ENCODE measurements at places on chromosomes 7 and 10.

- no peak for DNase-seq
Measured at GRCh38 chr10:61554925-61555324, 101.7 kb upstream of the TMEM26 start.

DNA sequence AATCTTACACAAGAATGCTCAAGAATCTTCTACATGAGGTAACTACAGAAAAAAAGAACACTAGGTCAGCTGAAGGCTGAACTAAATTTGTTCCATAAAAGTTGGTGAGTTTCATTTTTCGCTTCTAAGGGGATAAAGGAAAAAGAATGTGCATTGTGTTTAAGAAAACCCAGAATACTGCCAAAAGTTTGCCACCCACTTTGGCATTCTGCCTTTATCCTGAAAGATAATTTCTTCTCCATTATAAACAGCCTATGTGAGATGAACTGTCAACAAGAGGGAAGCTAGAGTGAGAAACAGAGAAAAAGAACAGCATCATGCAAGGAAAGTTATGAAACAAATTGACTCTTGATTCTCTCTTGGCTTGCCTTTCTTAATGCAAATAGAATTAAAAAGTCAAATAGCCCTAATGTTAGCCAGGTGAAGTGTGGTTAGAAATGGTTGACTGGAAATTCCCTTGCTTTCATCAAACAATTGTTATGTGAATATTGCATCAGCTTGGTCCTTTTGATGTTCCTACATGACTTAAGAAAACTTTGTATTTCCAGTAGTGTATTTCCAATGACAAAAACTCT is 25.8 kb downstream of the STEAP1 start:
- DNase-seq, result no peak

DNA sequence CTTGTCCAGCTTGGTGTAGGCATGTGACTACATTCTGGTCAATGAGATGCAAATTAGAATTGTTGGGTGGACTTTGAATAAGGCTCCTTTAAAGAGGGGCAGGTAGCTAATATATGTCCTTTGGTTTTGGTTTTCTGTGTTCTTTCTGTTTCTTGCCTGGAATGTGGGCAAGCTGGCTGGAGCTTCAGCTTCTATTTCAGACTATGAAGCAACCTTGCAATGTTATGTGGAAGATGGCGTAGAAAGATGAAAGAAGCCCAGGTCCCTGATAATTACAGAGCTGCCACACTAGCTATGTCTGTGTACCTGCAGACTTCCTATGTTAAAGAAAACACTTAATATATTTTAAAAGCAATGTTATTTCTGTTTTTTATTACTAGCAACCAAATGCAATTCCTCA is 46.2 kb downstream of the NEURL1 start:
- no peak for DNase-seq

- no peak for DNase-seq
Measured at GRCh38 chr7:46127814-46128213, 206.7 kb upstream of the IGFBP3 start.

- no peak for DNase-seq
Measured at GRCh38 chr10:100186253-100187212, 704 bp upstream of the ERLIN1 start.

GRCh38 chr10:76248649-76249200 is 817.3 kb downstream of the LRMDA start:
- DNase-seq, result no peak

GRCh38 chr10:33550811-33551210 is 216.3 kb upstream of the NRP1 start:
- no peak for DNase-seq

DNA sequence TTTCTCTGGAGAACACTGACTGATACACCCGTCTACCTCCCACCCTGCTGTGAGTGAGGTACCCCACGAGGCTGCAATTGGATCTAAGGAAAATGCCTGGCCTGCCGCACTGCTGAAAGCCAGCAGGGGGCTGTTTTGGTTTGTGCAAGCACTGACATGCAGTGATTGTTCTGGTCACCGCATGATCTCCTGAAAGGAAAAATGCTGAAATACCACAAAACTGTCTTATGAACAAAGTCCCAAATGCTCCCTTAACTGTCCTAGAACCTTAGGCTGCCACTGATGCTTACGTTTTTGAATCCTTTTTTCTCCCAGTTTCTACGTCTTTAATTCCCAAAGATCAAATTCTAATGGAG is 132.7 kb downstream of the JCAD start:
- no peak for DNase-seq

- DNase-seq, result no peak
Measured at GRCh38 chr7:46854958-46855473, 726.9 kb downstream of the TNS3 start.

- no peak for DNase-seq
Measured at GRCh38 chr7:123220396-123220795, 20.6 kb upstream of the SLC13A1 start.

DNA sequence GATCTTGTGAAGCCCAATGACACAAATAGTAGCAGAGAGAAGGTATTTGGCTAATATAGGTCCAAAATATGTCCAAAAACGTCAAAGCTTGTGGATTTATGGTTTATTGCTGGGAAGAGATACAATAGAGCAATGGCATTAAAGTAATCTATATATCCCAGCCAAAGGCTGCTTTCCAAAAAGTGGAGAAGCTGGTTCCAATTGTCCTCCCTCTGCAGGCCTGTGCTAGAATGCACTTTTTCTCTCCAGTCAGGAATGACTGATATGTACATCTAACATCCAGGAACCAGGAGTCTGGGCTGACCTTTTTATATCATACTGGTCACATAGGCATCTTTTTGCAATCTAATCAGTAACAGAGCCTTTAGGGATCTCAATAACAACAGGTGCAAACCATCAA is 167.1 kb upstream of the FAM3C start:
- DNase-seq, result no peak

GRCh38 chr7:99923200-99923599 is 3.9 kb upstream of the TRIM4 start:
- DNase-seq, result no peak

DNA sequence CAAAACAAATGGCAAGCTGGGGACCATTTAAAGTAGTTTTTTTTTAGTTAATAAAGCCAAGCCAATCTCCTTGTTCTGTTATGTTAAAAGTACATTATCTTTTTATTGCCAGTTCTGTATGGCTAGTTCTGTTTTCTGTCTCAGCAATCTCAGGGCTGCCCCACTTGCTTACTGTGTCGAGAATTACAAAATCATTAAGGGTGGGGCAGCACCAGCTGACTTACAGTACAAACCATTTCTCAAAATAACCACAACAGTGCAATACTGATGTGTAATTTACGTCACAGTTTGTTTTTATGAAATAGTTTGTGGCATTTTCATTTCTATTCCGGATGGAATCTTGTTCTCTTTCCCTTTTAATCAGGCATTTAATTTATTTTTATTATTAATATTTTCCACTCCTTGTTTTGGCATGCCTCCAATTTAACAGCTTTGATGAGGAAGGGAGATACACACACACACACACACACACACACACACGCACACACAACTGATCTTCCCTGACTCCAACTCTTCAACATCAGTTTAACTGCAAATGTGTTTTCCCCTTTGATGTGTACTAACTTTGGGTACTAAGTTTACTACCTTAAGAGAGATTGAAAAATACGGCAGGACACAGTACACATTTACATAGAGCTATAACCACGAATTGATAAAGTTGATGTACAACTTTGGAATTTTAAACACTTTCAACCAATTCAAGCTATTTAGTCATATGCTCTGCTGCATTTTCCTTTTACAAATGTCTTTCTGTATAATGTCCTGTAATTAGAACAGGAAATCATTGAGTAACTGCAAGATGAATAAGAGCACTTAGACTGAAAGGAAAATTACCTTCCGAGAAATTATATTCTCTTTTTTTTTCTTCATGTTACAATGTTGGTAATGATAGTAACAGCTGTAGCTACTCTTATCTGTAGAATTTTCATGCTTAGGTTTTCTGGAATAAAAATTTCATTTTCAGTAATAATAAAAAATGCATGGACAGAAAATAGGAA is 91.5 kb downstream of the ARID5B start:
- DNase-seq, result no peak

- DNase-seq, result no peak
Measured at GRCh38 chr7:133258174-133258573, 5.3 kb downstream of the EXOC4 start.

- no peak for DNase-seq
Measured at GRCh38 chr10:88095223-88095721, 231.8 kb downstream of the PTEN start.

DNA sequence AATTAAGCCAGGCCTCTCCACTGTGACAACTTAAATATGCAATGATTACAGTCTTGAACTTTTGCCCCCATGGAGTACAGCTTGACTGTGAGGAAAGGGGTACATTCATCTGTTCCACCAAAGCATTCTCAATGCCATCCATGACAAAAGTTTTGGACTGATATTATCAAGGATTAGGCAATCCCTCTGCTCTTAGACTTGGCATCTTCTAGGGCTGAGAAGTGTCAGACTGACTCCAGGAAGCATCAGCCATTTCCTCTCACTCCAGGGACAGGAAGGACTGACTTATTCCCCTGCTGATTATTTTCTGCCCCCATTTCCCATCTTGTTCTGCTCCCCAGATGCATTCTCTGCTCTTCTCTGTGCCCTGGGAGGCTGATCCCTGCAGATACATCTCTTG is 69.7 kb downstream of the ZNF365 start:
- no peak for DNase-seq

- no peak for DNase-seq
Measured at GRCh38 chr7:39691821-39692220, 68.4 kb downstream of the RALA start.

GRCh38 chr7:24505968-24506367 is 67.3 kb upstream of the PALS2 start:
- DNase-seq, result no peak

- peak; percentile 50 for DNase-seq
Measured at GRCh38 chr7:104156842-104157277, 51.0 kb downstream of the ORC5 start.

GRCh38 chr10:16809074-16809718 is 8.0 kb downstream of the RSU1 start:
- DNase-seq, result no peak

DNA sequence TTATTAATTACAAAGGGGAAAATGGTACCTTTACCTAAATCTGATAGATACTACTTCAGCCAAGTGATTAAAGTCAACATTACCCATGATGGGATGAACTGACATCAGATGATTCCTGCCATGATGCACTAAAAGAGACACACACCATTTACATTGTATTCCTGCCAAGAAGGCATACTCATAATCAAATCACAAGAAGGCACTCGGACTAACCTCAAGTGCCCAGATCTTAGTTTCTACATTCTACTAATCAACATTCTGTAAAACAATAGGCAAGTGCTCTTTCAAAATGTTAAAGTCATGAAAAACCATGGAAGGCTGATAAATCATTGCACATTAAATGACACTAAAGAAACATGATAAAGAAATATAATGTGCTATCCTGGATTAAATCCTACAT is 44.4 kb downstream of the SLC35G1 start:
- no peak for DNase-seq

GRCh38 chr10:35399414-35400009 is 63.2 kb downstream of the CCNY start:
- DNase-seq, result no peak

DNA sequence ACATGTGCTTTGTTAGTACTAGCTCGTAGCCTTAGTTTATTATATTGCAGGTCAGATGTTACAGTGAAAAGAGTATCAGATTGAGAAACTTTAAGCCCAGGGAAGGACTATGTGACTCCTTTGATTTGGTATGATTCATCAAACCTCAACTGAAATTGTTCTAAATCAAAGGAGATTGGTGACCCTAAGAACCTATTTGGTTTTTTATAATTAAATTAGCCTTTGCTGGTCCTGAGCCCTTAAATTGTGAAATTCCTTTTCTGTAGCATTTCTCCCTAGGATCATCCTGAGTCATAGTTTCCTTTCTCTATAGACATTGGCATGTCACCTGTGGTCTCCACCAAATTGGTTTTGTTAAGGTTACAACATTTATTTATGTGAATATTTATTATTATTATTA is 89.7 kb downstream of the POLR1F start:
- DNase-seq, result no peak

GRCh38 chr10:22611425-22612115 is 102.8 kb downstream of the PIP4K2A start:
- no peak for DNase-seq

DNA sequence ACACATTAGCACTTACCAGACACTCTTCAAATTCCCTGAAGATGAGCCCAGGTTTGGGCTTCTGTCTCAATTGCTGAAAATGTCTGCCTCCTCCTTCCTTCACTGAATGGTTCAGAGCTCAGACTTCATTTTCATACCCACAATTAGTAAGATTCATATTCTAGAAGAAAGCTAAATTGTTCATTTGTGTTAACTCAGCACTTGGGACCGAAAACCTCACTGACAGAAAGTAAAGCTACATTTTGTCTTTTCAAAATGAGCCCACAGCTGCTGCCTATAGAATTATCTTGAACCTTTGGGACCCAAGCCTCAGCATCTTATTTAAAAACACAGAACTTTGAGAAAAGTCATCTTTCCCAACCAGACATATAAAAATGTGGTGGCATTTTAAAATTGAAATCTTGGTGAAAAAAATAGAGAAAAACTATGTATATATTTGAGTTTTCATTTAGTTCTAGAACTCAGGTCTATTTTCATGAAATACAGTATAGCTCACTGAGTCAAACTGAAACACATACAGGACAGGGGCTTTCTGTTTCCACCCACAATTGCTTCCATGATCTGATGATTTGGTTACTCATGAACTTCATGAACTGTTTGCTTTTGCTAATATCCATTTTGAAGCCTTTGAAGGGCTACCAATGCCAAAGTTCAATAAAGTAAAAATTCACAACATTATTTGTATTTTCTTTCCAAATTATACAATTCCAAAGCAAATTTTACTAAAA is 119.1 kb upstream of the PFKP start:
- DNase-seq, result no peak

DNA sequence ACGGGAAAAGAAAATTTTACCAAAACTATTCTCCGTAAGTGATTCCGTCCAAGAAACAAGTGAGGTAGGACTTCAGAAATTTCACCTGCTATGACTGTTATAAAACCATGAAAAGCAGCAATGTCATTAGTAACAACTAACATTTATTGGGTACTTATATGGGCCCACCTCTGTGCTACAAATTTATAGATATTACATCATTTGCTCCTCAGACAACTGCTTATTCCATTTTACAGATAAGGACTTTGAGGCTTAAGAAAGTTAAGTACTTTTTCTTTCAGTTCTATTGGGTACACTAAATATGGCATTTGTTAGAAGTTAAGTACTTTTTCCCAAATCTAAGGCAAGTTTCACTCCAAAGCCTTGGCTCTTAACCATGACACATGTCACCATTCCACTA is 36.3 kb downstream of the HACD1 start:
- DNase-seq, result no peak

GRCh38 chr7:107441581-107442422 is 28.1 kb upstream of the GPR22 start:
- DNase-seq, result no peak

- DNase-seq, result no peak
Measured at GRCh38 chr7:99141334-99141733, 2.6 kb downstream of the SMURF1 start.

All from NCI-H1694 (cell line).